ENCODE measurements at places on chromosomes 2 and 18.

- DNase-seq, result no peak
These were observed 80.7 kb upstream of the RASGRP3 start for GRCh38 chr2:33395655-33396249.

GRCh38 chr18:65091744-65092329, 659.0 kb upstream of the CDH7 start:
- DNase-seq, result no peak

DNA sequence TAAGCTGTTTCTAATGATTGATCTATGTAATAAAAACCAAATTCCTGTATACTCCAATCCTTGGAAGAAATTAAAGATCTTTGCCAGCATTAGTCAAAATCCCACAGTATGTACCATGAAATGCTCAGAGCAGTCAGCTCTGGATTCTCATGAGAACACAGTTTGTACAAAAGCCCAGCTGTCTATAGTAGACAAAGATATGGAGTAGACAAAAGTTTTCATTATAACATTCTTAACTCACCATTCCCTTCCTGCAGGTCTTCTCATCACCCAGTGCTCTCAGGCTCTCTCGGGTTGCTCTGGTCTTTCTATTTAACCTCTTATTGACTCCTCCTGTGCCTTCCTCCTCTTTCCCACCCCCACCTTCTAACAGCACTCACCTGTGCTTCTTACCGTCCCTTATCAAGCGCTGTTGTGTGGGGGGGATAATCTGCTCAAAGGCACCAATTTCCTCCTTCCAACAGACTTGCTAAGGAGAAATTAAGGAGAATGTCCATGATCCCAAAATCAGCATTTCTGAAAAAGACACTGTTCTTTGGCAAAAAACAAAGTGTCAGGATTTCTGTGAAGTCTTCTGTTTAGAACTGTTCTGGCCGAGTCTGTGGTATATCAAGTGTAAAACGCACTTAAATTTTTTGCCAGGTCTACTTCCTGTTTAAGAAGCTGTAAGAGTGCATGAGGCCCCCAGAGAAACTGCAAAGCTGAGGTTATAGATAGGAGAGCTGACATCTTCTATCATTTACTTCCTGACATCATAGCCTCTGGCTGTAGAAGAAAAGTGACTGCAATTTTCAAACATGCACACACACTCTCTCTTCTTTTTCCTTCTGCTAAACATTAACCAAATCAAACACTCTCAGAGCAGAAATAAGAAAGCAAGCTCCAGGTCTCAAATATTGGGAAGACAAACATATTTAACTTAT, 144.1 kb downstream of the EVA1A start:
- DNase-seq, result no peak

DNA sequence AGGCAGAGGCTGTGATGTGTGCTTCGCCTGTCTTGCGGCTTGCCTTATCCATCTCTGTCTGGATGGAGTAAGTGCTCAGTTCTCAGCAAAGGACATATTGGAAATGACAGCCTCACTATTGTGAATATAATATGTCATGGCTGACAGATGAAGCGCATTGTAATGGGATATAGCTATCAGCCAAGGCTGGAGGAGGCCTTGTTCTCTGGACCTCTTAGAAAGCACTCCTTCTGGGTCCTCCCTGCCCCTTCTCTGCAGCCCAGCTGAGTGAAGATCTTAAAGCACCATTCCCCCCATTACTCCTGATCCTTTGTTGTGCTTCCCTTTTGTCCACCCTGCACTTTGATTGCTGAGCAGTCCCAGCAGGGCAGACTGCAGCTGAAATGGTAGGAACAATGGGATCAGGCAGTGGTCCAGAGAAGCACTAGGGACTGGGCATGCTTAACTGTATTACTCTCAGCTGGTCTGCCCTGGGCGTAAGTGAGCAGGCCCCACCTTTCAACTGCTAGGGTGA, 265.3 kb downstream of the SETBP1 start:
- no peak for DNase-seq

- no peak for DNase-seq
These were observed 1027.6 kb downstream of the LRP1B start for GRCh38 chr2:141103216-141103615.

Measured in D721Med (cell line).